ENCODE measurements at places on chromosomes 6 and 20.

DNA sequence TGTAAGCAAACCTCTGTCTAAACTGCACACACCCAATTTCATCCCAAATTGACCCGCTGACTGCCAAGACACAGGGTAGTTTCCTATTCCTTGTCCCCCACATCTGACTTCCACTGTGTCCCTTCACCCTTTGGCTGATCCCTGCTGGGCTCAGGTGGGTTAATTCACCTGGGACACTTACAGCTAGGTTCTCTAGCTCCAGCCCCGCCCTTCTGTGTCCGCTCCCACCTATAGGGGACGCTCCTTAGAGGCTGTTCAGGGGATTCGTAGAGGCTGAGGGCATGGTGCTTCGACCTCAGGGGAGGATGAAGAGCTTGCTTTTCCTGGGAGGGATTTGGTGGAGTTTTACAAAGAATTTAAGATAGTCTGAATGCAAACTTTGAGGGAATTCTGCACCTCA lies 4.0 kb upstream of the CD93 start:
- DNase-seq = no peak

DNA sequence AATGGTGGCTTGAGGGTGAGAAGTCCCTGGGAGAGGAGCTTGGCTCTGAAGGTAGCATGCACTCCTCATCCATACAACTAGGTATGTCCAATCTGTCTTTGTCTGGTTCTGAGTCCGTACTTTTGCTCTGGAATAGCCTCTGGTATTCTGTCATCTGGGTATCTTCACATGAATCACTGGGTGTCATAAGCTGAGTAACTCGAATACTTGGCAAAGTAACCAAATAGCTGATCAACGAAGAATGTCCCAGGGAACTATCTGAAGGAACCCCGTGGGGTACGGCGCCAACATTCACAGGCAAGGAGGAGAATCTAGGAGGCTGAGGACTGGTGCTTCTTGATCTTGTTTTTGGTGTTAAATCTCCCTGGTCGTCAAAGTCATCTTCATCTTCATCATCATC lies 184.8 kb downstream of the HIVEP2 start:
- DNase-seq = no peak

DNA sequence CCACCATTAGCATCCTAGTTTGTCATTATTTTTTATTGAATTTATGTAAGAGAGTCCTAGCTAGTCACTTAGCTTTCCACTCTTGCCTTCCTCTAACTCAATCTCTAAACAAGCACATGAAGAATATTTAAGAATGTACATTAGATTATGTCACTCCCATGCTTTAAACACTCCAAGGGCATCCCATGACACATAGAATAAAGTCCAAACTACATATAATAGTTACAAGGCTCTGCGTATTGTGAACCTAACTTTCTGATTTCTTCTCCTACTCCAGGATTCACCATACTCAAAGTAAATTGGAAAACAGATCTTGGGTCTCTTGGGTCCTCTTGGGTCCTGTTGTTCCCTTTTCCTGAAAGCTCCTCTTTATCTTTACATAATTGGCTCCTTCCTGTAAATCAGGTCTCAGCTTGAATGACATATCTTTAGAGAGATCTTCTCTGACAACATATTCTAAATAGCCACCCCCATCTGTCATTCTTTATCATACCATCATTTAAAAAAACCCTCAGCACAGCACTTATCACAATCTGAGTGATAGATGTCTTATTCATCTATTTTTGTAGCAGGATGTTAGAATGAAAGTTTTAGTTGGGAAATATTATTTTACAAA lies 1042.4 kb upstream of the FLRT3 start:
- no peak for DNase-seq

GRCh38 chr6:4489538-4489937 lies 286.7 kb upstream of the CDYL start:
- no peak for DNase-seq

DNA sequence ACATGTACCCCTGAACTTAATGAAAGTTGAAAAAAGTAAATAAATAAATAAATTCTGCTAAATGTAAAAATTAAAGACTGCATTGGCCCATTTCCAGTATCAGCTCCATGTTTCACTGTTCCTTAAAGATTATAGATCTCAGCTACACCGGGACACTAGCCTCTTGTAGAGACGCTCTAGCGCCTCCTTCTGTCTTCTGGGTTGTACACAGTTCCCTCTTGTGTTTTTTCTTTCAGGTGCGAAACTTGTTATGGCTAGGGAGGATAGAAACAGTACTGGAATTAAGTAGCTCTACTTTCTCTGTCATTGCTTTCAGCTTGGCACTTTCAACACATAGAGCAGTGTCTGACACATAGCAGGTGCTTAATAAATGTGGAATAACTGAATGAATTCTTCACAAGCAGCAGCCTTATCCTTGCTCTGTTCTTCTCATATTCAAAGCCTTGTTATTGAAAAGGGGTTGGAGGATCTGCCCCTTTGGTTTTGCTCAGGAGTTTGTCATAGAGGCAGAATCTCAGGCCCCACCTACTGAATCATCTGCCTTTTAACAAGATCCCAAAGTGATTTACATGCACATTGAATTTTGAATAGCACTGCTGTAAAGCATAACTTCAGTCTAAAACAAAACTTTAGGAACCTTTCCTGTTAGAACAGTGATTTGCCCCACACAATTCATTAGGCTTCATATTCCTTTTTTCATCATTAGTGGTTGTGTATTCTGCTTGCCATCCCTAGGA lies 92.3 kb downstream of the FIG4 start:
- no peak for DNase-seq

- no peak for DNase-seq
Measured at GRCh38 chr20:31674895-31675827, 37.4 kb downstream of the COX4I2 start.
